ENCODE measurements at places on chromosomes 5 and 9.
A peak's percentile ranks its signal among the peaks of the same experiment; 100 is the strongest.

- no peak for DNase-seq
These were observed 72.8 kb upstream of the NXNL2 start for GRCh38 chr9:88462191-88462590.

DNA sequence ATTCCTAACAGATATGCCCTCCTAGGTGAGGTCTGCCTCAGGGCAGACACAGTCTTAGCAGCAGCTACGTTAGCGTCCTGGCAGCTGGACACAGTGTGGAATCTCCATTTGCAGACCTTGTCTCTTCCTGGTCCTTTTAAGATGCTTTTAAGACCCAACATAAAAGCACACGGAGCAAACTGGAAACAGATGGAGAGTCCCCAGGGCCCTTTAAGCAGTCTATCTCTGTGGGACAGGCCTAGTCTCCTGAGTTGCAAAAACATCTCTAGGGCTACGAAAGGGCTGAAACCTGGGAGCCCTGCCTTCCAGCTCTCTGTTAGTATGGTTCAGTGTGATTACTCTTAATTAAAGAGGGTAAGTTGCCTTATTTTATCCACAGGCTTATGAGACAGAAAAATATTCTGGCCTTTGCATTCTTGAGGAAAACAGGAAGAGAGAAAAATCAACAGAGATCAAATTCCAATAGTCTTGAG lies 66.0 kb upstream of the GNA14 start:
- no peak for DNase-seq

DNA sequence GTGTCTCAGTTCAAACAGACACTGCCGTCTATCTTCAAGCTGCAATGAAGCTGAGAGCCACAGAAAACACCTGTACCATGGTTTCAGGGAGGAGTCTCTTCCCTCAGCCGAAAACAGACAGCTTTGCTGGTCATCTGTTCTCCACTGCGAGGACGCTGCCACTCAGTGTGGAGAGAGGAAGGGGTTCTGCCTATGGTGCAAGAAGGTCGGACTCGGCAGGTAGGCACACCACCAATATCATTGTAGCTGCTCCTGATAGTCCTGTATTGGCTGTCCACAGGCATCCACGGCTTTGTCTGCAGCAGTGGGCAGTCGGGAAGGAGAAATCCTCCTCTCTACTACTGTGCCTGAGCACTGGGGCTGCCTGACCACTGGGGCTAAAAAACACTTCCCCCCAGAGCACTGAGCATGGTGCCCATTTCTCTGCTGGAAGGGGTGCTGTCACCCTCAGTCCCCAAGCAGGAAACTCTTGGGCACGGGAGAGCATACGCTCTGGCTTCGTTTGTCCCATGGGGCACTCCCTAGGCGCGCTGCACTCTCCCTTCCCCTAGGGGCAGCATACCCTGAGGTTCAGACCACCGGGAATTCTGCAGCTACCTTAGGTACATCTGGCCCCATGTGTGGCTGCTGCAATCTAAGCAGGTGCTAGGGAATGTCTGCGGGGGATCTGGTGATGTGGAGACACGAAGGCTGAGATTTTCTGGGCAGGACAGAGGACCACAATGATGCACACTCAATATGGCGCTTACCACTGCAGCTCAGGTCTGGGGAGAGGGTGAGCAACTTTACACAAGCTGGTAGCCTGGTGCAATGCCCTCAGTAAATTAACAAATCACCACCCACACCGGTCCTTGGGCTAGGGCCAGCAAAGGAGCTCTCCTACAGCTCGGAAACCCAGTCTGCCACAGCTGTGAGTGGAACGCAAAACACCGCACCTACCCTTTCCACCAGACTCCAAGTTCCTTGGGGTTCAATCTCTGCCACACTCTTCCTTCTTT lies 880.9 kb upstream of the SEMA6A start:
- no peak for DNase-seq

GRCh38 chr5:157801-158200 lies 33.5 kb upstream of the LRRC14B start:
- no peak for DNase-seq

GRCh38 chr9:107954312-107954711 lies 464.7 kb upstream of the KLF4 start:
- DNase-seq, result peak; percentile 77

DNA sequence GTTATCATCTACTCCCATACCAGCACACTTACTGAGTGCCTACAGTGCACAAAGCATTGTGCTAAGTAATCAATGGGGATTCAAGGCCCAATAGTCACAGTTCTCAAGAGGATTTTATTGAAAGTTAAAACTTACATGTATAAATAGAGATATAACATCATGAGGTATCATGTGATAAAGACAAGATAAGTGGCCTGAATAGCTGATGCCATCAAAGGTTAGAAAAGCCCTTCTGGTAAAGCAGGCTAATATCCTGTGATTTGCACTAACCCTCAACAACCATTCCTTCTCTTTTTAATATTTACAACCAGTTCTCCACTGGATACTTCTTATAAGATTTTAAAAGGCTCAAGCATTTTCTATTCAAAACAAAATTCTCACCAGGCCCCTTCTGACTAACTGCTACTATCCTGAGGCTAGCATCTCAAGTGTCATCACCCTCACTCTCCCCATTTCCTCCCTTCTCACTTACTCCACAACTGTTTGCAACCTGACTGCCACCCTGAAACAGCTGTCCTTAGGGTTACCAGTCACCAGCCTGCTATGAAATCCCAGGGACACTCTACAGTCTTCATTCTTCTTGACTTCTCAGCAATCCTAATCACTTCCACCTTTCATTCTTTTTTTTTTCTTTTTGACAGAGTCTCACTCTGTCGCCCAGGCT lies 377.9 kb downstream of the ENC1 start:
- DNase-seq, result no peak

GRCh38 chr5:94900006-94900505 lies 281.6 kb downstream of the SLF1 start:
- no peak for DNase-seq

DNA sequence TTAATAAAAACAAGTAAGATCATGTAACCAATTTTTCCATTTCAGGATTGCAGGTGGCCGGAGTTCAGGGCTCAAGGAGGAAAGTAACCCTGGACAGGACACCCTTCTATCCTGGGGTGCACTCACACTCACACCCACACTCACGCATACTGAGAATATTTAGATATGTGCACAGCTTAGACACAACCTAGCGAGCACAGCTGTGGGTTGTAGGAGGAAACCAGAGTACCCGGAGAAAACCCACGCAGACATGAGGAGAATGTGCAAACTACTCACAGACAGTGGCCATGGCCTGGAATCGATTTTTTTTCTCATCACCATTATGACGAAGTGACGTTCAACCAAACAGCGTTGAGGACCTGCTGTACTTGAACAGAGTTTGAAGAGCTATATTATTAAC lies 4.5 kb upstream of the EFNA5 start:
- DNase-seq, result no peak

GRCh38 chr9:27371382-27371781 lies 74.4 kb upstream of the EQTN start:
- DNase-seq, result no peak

DNA sequence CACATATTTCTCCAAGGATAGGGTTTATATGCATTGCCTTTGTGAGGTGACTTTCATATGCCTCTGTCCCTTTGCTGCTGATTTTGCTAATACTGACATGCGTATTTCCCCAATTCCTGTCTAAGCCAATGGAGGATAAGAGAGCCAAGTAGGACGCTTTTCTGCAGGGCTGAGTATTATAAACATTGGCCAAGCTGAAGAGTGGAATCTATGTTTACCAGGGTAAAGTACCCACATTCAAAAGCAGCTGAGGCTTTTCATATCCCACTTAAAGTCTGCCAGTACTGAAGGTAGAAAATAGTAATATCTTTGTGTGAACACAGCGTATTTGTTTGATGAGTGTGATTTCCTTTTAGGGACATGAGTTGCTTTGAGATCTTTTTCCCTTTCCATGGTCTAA lies 128.8 kb upstream of the GPR151 start:
- no peak for DNase-seq

DNA sequence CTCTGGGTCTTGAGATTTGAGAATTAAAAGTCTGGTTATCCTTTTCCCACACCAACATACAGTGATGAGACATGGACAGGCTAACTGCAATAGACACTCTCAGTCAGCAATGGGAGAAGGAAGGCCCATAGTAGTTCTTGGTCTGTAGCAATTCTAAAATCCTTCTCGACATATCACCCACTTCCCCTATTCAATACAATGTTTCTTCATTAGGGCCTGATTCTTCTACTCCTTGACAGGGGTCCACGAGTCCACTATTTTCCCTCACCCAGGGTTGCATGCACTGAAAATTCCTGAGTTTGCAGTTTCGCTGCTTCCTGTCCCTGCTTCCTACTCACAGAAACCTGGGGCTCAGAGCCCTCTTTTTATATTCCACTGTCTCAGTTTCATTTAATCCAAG lies 402.8 kb downstream of the MAT2B start:
- DNase-seq, result no peak

GRCh38 chr9:121354141-121354540 lies 15.9 kb downstream of the STOM start:
- DNase-seq, result no peak

DNA sequence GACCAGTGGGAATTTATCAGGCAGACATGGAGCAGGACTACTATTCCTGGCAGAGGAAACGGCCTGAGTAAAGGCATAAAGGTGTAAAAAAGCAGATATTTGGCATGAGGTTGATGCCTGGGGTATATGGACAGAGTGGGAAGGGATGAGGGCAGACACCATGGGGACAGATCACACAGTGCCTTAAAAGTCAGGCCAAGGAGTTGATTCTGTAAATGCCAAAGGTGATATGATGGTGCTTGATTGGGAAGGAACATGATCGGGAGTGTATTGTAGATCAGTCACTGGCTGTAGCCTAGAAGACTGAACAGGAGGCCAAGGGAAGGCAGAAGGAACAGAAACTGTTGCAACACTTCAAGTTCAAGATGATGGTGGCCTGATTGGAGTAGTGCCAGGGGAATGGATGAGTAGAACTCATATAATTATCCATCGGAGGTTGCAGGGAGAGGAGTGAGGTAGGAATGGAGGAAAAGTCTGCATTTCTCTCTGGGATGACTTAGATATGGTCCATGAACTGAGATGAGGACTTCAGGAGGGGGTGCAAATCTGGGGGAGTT lies 594.3 kb upstream of the KLF4 start:
- DNase-seq, result peak; percentile 80

DNA sequence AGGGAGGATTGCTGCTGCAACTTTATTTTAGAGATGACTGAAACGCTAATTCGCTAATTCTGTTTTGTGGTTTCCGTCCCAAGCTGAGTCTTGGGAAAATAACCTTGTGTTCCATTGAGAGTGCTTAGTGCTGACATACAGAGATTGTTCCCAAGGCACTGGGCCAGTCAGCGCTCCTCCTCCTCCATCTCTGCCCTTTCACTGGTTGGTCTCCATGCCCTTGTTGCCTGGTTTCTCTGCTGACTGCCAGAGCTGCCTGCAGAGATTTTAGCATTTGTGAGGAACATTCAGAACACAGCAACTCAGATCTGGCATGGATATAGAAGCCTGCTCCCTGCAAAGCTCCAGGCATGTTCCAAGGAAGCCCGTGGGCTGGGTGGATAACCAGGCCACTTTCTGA lies 126.0 kb upstream of the IRX2 start:
- DNase-seq, result no peak

- no peak for DNase-seq
These were observed 13.9 kb upstream of the HABP4 start for GRCh38 chr9:96436063-96436455.

GRCh38 chr5:172687940-172688339 lies 46.9 kb downstream of the NEURL1B start:
- DNase-seq, result no peak

- peak; percentile 75 for DNase-seq
These were observed 276.3 kb downstream of the EPB41L4A start for GRCh38 chr5:112142769-112143270.

GRCh38 chr5:150651382-150651781 lies 9.7 kb upstream of the MYOZ3 start:
- DNase-seq, result no peak

GRCh38 chr5:131810510-131811249 lies 13.9 kb upstream of the FNIP1 start:
- DNase-seq, result no peak

GRCh38 chr5:118456085-118456484 lies 532.3 kb downstream of the DTWD2 start:
- DNase-seq, result no peak

DNA sequence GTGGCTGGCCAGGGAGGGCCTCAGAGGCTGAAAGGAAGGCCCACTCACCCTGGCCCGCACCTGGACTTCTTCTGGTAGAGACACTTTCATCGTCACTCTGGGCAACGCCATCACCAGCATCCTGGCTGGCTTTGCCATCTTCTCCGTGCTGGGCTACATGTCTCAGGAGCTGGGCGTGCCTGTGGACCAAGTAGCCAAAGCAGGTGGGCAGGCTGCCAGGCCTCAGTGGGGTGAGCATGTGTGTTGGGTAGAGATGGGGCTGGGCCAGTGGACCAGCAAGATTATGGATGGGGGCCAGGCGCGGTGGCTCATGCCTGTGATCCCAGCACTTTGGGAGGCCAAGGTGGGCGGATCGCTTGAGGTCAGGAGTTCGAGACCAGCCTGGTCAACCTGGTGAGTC lies 12.6 kb downstream of the SLC6A7 start:
- DNase-seq, result no peak

DNA sequence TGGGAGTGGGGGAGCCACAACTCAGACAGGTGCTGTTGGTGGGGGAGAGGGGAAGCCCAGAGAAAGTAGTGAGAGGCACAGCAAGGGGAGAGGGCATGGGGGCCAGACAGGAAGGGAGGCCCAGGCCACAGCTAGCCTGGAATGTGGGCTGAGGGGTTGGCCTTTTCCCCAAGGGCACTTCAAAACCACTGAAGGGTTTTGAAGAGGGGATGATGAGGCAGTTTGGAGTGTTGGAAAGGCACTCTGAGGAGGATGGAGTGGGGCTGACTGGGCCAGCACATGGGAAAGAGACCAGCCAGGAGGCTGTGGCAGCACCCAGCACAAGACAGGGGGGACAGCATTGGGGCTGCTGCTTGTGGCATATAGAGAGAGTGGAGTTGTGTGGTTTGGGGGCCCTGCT lies 3.8 kb downstream of the PSD2 start:
- no peak for DNase-seq

- peak; percentile 15 for DNase-seq
These were observed 1.4 kb upstream of the GABRB2 start for GRCh38 chr5:161547738-161548486.

- DNase-seq, result no peak
These were observed 192.1 kb downstream of the SPATA31D1 start for GRCh38 chr9:82180711-82181110.

GRCh38 chr9:116062206-116062550 lies 91.4 kb upstream of the PAPPA start:
- DNase-seq, result no peak

GRCh38 chr5:76807296-76807695 lies 11.5 kb upstream of the F2RL1 start:
- DNase-seq, result peak; percentile 61

GRCh38 chr9:4086119-4087090 lies 213.5 kb downstream of the GLIS3 start:
- peak; percentile 96 for DNase-seq

DNA sequence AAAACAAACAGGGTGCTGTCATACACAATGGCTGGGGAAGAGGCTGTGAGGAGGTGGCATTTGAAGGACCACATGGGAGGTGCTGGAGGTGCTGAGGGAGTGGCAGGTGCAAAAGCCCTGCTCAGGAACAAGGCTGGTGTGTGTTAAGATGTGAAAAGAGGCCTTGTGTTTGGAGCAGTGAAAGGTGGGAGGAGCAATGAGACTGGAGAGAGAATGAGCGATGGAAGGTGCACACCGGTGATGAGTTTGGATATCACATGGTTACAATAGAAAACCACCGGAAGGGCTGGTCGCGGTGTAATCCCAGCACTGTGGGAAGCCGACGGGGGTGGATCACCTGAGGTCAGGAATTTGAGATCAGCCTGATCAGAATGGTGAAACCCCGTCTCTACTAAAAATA lies 9.2 kb upstream of the FIBCD1 start:
- no peak for DNase-seq

- no peak for DNase-seq
These were observed 86.2 kb downstream of the MRPS27 start for GRCh38 chr5:72233835-72234234.

All from suppressor macrophage treated with lipopolysaccharide for 1 hour (primary cell).